ENCODE measurements at places on chromosomes 4 and X.

DNA sequence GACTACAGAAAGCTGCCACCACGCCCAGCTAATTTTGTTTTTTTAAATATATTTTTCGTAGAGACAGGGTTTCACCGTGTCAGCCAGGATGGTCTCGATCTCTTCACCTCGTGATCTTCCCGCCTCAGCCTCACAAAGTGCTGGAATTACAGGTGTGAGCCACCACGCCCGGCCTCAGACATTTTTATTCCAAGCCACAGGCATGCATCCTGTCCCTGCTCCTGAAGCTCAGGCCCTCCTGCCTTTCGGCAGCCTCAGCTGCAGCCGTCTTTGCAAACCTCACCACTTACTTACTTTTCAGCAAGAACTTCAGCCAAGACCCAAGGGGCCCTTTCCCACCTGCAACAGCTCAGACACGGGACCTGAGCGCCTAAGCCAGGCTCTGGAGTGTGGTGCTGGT is 26.0 kb downstream of the FAM53A start:
- DNase-seq, result no peak

GRCh38 chr4:96521046-96521536 is 681.2 kb downstream of the PDHA2 start:
- DNase-seq, result no peak

DNA sequence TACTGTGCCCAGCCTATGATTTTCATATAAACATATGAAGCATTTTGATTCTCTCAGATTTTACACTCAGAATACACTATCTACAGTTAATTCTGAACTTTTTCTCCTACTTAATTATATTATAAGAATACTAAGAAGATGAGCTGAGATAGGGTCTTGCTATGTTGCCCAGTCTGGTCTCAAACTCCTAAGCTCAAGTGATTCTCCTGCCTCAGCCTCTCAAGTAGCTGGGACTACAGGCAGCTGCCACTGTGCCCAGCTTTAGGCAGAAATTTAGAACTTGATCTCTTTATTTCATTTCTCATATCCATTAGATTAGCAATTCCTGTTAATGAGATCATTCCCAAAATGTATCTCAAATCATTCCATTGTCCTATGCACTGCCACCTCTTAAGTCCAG is 4.7 kb upstream of the LARP1B start:
- DNase-seq, result no peak

- no peak for DNase-seq
These were observed 78.1 kb upstream of the CLDN34 start for GRCh38 chrX:9888953-9889470.

DNA sequence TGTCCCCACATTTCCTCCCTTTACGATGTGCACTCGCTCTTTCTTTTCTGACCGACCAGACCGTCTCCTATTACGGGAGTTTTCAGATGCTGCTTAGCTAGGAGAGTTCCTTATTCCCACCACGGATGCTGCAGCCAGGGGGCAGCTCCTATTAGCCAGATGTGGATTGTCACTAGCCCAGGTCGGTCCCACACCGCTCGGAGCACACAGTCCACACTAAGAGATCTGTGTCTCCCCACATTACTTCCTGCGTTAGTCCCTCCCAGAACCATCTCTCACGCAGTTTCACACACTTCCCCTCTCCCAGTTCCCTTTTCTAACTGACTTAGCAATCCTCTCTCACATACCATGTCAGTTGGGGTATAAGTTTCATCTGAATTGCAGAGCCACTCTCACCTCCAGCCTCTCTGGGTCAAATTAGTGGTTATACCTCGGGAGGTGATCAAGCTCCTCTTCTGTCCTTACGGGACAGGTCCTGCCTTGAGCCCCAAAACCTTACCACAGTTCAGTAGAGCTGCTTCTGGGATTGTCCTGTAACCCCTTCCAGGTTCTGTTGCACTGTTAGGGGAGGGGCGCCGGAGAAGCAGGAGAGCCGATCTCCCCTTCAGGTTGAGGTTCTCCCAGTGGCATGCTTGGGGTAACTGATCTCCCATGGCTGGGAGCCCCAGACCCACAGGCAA is 28.2 kb downstream of the SULT1E1 start:
- no peak for DNase-seq

DNA sequence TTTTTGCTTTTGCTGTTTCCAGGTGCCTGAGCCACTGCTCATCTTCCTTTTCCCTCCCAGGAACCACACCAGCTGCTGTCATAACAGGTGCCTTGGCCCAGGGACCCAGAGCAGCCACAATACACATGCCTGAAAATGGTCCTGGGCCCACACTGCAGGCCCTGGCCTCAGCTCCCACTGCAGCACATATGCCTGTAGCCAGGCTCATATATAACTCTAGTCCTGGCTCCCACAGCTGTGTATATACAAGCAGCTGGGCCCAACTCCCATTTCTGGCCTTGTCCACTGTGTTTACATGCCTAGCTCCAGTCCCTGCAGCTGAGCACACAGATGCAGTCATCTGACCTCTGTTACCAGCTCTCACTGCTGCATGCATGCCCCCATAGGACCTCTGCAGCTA is 930.5 kb downstream of the ADGRL3 start:
- no peak for DNase-seq

DNA sequence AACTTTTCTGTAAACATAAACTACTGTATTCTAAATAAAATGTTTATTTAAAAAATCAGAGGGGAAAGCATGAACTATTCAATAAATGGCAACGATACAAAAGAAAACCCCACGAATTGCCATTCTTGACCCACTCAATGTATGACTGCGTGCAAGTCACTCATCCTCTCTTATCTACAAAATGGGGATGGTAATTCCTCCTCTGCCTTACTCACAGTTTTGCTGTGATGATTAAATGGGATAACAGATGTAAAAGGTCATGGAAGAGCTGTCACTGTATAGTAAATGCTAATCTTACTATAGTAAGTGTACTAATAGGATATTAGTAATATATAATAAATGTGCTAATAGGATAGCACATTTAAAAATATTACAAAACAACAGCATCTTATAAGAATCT is 173.4 kb downstream of the SCFD2 start:
- no peak for DNase-seq

DNA sequence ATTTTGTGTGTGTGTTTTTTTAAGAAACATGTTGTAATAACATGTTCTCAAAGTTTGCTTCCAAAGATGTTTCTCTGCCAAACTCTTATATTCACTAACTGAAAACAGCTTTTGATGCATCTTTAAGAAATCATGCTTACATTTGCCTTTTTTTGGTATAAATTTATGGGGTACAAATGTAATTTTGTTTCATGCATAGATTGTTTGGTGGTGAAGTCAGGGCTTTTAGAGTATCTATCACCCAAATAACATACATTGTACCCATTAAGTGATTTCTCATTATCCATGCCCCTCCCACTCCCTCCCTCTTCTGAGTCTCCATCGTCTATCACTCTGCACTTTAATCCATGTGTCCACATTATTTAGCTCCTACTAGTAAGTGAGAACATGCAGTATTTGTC is 30.8 kb downstream of the SPINK2 start:
- no peak for DNase-seq

- DNase-seq, result no peak
These were observed 58.8 kb downstream of the SPRY1 start for GRCh38 chr4:123455360-123455759.

GRCh38 chr4:148831945-148832344 is 389.7 kb upstream of the NR3C2 start:
- DNase-seq, result no peak

- DNase-seq, result no peak
These were observed 752.5 kb upstream of the PCDH10 start for GRCh38 chr4:132396636-132397035.

GRCh38 chrX:27186671-27187070 is 276.5 kb downstream of the PPP4R3C start:
- DNase-seq, result no peak

DNA sequence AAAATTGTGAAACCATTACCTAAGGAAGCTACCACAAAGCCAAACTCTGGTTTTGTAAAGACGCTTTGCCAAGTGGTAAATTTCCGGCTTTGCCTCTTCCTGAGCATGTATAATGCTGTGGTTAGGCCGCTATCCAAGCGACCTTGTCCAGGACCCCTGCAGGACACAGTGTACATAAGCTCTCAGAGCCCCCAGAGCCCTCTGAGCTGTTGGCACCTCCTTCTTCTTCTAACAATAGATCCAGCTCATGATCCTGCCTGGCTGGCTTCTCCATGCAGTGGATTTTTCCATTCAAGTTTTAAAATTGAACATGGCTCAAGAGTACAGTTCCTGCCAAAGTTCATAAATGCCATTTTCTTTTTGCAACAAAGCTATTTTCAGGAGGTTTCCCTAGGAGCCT is 326.7 kb downstream of the MAPK10 start:
- no peak for DNase-seq

- DNase-seq, result peak; percentile 64
These were observed 23.4 kb downstream of the CCNI start for GRCh38 chr4:77052352-77052751.

GRCh38 chrX:136692271-136692670 is 44.3 kb downstream of the CD40LG start:
- no peak for DNase-seq

GRCh38 chrX:68175562-68175961 is 257.7 kb downstream of the OPHN1 start:
- DNase-seq, result no peak

GRCh38 chr4:2281575-2282343 is 19.9 kb upstream of the MXD4 start:
- DNase-seq, result peak; percentile 77

GRCh38 chr4:17468619-17469221 is 43.2 kb downstream of the QDPR start:
- no peak for DNase-seq

DNA sequence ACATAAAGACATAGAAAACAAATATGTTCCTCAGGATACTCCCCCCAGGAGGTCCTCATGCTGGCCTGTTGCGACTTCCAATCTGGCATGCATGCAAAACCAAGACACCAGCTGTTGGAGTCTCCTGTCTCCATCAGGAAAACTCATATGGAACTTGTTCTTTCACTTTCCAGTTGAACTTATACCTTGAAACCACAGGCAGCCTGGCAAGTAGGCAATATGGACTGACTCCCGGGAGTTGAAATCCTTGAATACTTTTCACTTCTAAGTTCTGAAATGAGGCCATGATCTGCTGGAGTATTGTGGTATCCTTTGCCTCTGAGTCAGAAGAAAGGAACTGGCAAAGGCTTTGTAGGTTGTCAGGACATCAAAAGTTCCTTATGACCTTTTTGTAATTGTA is 444.2 kb downstream of the IDS start:
- DNase-seq, result no peak
